ENCODE measurements at places on chromosomes 7 and 10.

DNA sequence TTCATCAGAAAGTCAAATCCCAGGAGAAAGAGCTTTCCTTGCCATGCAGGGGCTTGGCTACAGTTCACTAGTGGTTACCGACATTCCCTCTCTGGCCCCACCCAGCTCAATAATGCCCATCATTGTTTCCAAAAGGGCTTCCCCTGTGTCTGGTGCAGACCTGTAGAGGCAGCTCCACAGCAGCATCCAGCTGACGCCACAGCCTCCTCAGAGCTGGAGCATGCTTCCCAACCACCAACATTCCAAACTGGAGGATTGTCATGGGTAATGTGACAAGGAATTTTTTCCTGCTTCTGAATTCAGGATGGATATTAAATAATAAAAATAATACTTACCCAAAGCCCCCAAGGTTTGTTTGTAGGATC, 77.4 kb downstream of the ZNF365 start:
- DNase-seq, result no peak

DNA sequence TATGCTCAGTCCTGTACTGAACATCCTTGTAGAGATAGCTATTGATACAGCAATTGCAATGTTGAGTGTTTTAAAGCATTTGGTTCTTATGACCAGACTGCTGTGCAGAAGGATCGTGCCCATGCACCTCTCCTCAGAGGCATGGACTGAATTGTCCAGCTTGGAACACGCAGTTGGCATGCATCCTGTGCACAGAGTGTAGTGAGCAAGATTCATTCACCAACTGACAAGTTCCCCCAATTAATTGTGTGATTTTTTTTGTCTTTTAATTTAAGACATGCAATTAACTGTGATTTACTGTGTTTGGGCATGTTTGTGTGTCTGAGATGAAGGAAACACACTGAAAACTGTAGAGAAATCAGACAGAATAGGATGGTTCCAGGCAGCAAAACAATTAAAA, 323.7 kb downstream of the CDK14 start:
- peak; percentile 31 for DNase-seq

DNA sequence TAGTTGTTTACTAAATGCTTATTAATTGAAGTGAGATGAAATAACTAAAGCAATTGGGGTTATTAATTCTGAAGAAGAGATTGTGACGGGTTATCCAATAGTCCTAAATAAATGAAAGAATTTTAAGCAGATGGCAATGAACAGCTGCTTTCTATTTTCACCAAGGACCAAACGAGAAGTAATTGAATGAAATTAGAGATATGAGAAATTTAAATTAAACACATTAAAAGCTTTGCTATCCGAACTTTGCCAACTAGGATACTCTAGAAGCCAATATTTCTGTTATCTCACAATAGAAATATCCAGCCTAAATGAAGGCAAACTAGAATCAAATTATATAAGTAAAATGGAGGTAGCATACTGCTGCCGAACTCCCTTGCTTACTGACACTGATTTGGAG, 103.2 kb downstream of the GPR37 start:
- no peak for DNase-seq

DNA sequence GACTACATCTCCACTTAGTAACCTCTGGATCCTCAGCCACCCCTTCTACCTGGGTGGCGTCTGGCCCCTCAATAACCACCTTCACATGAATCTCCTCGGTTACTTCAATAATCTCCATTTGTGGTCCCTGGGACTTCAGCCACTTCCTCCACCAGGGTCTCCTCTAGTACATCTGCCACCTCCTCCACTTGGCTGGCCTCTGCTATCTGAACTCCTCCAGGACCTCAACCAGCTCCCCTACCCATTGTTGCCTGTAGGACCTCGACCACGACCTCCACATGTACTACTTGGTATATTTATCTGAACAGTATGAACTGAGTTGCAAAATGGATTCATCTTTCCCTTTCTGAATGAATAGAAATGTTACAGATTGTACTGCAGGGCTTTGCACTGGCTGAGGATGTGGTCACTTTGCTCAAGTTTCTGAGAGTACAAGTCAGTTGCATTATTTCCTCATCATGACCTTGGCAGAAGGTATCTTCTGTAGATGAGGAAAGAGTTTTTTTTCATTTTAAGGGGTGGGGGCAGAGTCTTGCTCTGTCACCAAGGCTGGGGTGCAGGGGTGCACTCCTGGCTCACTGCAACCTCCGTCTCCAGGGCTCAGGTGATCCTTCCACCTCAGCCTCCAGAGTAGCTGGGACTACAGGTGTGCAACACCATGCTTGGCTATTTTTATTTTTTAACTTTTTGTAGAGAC, 36.0 kb downstream of the MAT1A start:
- DNase-seq, result no peak

DNA sequence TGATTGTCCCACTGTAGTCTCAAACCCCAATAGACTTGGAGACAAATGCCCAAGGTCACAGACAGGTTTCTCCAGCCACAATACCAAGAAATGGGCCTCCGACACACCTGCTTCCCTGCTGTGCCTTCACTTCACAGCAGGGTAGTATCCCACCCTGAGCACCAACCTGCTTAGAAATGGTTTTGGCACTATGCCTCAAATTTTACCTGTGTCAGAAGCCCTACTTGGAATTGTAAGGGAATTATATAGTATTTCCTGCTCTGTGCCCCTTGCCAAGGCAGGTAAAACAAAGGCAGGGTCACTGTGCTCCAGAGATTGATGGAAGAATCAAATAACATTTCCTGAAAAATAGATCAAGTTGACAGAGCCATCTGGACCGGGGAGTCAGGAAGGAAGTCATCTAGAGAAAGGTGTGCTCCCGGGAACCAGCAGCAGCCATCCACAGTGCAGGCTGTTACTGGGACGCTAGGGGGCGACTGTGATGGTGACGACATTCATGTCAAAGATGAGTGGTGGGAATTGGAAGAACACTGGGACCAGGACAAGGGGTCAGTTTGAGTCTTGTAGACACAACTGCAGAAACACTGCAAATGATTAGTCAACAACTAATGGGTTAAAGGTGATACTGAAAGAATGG, 117.8 kb upstream of the AKR1E2 start:
- DNase-seq, result no peak
